ENCODE measurements at places on chromosomes 2 and 18. TPM values are rescaled to one million over a fixed set of nuclear protein-coding genes. Genes with fewer than 3 reads are reported as not detected.
A peak's percentile ranks its signal among the peaks of the same experiment; 100 is the strongest.

Gene MSGN1
- not detected for total RNA-seq

GRCh38 chr2:60544954-60545560, 8.4 kb downstream of the BCL11A start:
- DNase-seq: no peak

DNA sequence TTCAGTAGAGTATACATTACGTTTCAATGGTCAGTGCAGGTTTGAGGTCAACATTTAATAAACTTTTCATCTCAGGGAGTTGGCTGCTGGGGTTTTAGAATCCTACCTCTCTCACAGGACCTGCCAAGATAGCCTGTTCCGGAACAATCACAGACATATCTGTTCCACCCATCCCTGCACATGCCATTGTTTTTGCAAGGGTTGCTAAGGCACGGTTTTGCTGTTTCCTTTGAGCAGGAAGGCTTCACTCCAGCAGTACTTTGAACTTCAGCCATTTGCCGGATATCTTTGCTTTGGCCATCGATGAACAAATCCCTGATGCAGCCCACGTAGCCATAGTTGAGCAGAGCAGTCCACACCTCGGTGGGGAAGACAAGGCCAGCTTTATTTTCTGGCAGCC, 493.8 kb downstream of the NRXN1 start:
- no peak for DNase-seq

GRCh38 chr2:161136696-161137324, 23.4 kb upstream of the TANK start:
- peak; percentile 89 for DNase-seq

GRCh38 chr2:47890711-47891368, 15.5 kb downstream of the FBXO11 start:
- DNase-seq: peak; percentile 63

Gene AGXT
- not detected for total RNA-seq

Gene CD226
- total RNA-seq: 0.97 TPM

- no peak for DNase-seq
Observed at GRCh38 chr2:17545680-17546613, 5.5 kb downstream of the VSNL1 start.

GRCh38 chr18:13223311-13224143, 5.0 kb downstream of the LDLRAD4 start:
- DNase-seq: no peak

Gene ABCB11
- total RNA-seq: under 0.01 TPM

- DNase-seq: peak; percentile 69
Observed at GRCh38 chr18:21179590-21180220, 62.3 kb upstream of the GREB1L start.

Gene GPR17
- total RNA-seq: not detected

Gene SERPINB13
- not detected for total RNA-seq

DNA sequence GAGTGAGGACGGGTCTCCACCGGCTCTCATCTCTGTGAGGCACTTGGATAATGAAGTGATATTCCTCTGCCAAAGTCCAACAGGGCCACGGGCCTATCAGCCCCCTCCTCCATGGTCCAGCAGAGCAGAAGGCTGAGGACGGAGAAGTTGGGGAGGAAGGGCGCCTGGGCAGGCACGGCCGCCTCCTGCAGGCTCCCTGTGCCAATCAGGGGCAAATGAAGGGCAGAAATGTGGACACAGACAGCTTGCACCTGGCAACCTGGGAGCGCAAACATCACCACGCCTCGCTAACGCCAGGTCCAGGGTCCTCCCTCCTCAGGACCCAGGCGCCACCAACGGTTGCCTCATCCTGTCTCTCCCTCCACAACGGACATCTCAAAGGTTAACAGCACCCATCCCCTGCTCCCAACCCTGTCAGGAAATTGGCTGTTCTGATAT, 24.3 kb downstream of the SMAD7 start:
- no peak for DNase-seq

DNA sequence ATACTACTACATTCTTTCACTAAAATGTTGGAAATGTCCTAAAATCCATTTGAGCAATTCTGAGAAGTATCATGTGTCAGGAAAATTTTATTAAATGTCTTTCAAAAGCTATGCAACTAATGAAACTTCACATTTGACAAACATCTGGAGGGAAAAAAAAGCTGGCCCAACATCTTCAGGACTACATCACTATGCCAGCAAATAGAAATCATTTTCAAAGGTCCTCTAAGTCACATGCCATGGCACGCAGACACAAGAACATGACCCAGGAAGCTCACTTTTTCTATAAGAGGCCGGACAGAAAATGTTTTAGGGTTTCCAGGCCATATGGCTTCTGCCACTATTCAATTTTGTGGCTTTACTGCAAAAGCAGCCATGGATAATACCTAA, 11.6 kb downstream of the KANSL3 start:
- DNase-seq: no peak

GRCh38 chr2:10283106-10284062, 19.3 kb upstream of the HPCAL1 start:
- DNase-seq: peak; percentile 72

Gene PIEZO2
- 1.7 TPM for total RNA-seq

GRCh38 chr2:7709907-7710306, 792.7 kb downstream of the RNF144A start:
- DNase-seq: no peak

GRCh38 chr2:126679094-126679713, 23.2 kb downstream of the GYPC start:
- no peak for DNase-seq

- no peak for DNase-seq
Observed at GRCh38 chr2:174054926-174055325, 89.8 kb upstream of the SP3 start.

GRCh38 chr18:41870817-41871216, 84.2 kb upstream of the PIK3C3 start:
- DNase-seq: peak; percentile 2

Gene IL36G
- not detected for total RNA-seq

Gene DNPEP
- 65.7 TPM for total RNA-seq

- no peak for DNase-seq
Observed at GRCh38 chr2:214536625-214537024, 125.8 kb downstream of the VWC2L start.

DNA sequence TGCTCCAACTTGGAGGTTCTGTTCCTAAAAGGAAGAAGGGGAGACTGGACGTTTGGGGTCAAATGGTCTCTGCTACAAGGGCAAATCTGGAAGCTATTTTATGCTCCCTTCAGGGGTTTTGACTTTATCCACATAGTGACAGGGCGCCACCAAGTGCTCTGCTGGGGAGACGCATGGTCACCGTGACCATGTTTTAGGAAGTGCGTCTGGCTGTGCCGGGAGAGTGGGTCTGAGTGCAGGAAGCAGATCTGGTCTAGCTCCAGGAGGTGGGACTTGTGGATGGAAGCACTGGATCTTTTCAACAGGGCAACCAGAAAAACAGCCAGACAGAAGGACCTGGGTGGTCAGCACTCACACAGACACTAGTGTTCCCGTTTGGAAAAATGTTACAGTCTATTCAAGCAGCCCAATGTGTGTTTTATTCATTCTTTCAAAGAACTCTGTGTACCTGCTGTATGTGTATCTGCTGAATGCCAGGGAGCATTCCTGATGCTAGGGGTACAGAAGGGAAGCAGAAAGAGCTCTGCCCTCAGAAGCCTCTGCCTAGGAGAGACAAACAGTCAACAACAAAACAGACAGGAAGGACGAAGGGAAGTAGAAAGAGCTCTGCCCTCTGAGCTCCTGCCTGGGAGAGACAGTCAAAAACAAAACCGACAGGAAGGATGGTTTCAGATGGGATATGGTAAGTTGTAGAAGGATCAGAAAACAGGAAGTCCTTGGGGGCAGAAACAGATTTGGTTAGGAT, 14.3 kb downstream of the IMPA2 start:
- DNase-seq: peak; percentile 83

Gene GREB1
- total RNA-seq: under 0.01 TPM

- DNase-seq: peak; percentile 16
Observed at GRCh38 chr2:75480971-75481836, 79.5 kb downstream of the EVA1A start.

- DNase-seq: peak; percentile 27
Observed at GRCh38 chr18:24543795-24544498, 83.5 kb downstream of the HRH4 start.

DNA sequence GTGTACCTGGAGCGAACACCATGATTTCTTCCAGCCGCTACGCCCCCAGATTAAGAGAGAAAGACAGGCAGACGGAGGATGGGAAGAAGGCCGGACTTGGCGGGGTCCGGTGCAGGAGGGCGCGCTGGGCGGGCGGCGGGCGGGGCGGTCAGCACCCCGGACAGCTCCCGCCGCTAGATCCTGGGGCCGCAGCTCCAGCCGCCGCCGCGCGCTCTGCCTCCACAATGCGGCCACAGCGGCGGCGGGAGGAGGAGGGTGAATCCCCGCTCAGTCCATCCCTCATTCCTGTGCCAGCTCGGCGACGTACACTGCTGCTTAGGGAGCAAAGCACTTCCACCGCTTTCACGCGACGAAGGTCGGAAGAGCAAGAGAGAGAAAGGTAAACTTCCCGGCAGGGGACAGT, at the start of gene AKAIN1:
AKAIN1 (minus strand) TSS at position 226 of the 403 bp plus-strand sequence; CDS start at position 22, 204 bp downstream.
- DNase-seq: peak; percentile 28

GRCh38 chr2:151782378-151783132, 45.7 kb downstream of the ARL5A start:
- no peak for DNase-seq

- no peak for DNase-seq
Observed at GRCh38 chr2:101775092-101775491, 77.6 kb downstream of the MAP4K4 start.

DNA sequence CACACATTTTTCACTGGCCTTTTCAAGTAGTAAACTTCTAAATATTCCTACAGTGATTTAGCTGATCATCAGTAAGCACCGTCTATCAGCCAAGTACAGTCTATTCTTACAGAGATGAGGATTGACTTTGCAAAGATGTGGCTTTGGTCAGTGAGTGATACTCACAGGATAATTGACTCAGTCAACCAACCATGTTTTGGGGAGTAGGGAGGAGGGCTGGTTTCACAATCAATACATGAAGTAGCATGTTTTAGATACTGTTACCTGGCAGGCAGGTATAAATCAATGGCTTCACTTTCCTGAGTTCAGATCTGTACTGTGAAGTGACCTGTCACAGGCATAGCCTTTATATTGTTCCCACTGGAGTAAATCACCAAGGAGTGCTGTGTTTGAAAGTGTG, 27.2 kb downstream of the OSBPL6 start:
- DNase-seq: no peak

DNA sequence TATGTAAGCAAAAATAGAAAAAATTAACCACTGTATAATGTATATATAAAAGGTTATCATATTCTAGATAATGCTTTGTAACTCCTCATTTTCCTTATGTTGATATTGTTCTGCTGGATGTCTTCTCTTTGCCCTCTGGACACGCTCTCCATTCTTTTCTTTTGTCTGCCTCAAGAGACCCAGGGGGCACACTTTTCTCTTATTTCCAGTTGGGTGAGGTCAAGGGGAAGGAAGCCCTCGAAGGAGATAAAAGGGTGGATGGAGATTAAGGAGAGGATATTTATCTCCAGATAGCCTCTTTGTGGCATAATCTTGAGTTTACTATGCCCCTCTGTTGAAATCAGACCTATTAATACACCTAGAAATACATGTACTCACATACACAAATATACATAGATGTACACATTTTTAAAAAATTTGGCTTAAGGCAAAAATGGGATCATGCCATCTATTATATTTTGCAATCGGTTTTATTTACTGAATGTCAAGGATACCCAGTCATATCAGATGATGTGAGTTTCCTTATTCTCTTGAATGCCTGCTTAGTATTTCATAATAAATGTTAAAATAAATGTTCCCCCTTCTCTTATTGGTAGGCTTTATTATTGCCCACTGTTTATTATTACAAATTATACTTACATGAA, 65.3 kb downstream of the LCLAT1 start:
- no peak for DNase-seq

DNA sequence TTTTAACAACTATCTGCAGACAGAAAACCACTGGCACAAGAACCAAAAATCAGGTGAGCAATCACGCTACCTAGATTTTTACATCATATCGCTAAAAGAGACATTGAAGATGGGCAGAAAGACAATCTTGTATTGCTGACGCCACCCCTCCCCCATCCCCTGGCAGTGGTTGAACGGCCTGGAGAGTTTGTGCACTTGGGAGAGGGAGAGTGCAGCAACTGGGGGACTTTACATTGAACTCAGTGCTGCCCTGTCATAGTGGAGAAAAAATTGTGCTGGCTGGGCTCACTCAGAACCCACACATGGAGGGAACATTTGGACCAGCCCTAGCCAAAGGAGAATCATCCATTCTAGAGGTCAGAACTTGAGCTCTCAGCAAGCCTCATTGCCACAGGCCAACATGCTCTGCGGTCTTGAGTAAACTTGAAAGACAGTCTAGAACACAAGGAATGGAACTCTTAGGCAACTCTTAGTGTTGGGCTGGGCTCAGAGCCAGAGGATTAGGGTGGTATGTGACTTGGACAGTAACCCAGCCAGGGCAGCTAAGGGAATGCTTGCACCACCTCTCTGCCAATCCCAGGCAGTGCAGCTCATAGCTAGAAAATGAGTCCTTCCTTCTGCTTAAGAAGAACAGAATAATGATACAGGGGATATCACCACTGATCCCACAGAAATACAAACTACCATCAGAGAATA, 220.0 kb upstream of the CYP26B1 start:
- DNase-seq: peak; percentile 98

GRCh38 chr2:27636766-27637165, 7.9 kb downstream of the GPN1 start:
- no peak for DNase-seq

- DNase-seq: no peak
Observed at GRCh38 chr2:143468341-143468888, 339.2 kb downstream of the ARHGAP15 start.

DNA sequence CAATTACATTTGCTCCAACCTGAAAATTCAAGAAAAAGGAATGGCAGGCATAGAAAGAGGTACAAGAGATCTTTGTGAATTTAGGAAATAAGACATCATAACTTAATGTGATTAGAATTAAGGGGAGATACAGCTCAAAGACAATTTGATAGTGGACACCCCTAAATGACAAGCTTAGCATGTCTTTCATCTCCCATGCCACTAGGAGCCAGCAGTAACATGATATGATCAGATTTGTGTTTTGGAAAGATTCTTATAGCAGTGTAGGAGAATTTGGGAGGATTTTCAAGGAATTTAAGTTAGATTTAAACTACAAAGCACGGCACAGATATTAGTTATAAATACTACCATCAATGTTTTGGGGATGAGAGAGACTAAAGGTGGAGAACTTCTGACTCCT, 340.8 kb downstream of the RDH14 start:
- DNase-seq: peak; percentile 17

Measured in fibroblast of villous mesenchyme (primary cell).